ENCODE measurements at places on chromosomes 1 and 21. TPM values are rescaled to one million over a fixed set of nuclear protein-coding genes. Genes with fewer than 3 reads are reported as not detected.

Gene EXO1
- total RNA-seq = 5.5 TPM

Gene TMEM200B
- not detected for total RNA-seq

Gene IVL
- not detected for total RNA-seq

Gene CLEC20A
- not detected for total RNA-seq
